NCI-H510A treated with DMSO at 0.1 percent for 48 hours (cell line): ENCODE measurements at places on chromosomes 5 and 9.

DNA sequence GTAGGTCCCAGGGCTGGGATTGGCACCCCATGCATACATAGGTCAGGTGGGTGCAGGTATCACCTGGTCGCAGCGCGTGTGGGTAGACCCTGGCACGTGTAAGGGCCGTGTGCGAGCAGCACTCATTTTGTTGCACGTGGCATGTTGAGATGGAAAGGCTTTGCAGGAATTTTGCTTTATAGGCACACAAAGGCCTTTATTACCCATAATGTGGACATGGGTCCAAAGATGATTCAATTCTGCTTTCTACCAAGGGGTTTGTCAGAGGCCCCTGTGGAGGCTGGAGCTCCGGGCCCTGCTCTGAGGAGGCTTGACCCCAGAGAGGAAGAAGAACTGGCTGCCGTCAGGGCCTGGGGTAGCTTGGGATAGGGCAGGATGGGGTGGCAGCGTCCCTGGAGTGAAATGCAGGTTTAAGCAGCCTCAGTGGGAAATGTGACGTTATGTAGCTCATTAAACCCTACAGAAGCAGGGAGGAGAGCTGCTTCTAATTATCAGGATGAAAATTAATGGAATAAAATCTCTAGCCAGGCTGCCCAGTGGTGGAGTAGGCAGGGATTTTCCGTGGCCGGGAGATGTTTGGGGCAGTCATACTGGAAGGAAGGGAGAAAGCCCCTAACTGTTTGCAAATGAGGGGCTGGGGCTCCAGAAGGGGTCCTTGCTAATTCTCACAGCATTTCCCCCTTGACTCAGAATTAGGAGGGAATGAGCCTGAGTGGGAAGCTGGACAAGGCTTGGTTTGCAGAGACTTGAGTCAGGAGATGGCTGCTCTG lies 103.3 kb upstream of the PITX1 start:
- DNase-seq, result no peak

GRCh38 chr5:32581010-32581785 lies 4.2 kb upstream of the SUB1 start:
- DNase-seq, result no peak

GRCh38 chr5:99639905-99640304 lies 711.1 kb upstream of the CHD1 start:
- no peak for DNase-seq

DNA sequence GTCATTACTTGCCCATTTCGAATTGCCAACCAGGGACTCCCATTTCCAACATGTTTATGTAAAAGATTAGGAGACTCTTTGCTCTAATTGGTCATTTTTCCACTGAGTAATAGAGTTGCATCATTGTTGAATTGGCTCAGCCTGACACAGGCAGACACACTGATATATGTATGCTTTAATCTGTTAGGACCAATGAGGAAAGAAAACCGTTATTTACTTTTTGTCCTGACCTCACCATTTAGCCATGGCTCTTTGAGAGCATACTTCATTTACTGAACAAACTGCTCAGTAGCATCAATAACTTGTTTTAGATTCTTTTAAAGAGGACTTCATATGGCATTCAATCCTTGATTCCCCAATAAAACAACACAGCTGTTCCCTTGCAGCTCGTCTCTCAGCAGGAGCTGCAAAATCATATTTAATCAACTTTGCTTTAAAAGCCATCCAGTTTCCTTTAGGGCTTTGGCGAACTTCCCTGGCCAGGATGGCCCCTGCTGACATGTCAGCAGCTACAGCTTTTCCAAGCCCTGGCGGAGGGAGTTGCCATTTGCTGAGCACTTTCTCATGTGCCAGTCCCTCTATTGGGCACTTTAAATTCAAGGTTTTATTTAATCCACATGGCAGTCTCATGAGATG lies 251.5 kb upstream of the TNC start:
- DNase-seq, result peak; percentile 16

GRCh38 chr9:83405759-83406158 lies 132.4 kb downstream of the FRMD3 start:
- no peak for DNase-seq

- no peak for DNase-seq
These were observed 66.0 kb upstream of the SIMC1 start for GRCh38 chr5:176172246-176172645.

DNA sequence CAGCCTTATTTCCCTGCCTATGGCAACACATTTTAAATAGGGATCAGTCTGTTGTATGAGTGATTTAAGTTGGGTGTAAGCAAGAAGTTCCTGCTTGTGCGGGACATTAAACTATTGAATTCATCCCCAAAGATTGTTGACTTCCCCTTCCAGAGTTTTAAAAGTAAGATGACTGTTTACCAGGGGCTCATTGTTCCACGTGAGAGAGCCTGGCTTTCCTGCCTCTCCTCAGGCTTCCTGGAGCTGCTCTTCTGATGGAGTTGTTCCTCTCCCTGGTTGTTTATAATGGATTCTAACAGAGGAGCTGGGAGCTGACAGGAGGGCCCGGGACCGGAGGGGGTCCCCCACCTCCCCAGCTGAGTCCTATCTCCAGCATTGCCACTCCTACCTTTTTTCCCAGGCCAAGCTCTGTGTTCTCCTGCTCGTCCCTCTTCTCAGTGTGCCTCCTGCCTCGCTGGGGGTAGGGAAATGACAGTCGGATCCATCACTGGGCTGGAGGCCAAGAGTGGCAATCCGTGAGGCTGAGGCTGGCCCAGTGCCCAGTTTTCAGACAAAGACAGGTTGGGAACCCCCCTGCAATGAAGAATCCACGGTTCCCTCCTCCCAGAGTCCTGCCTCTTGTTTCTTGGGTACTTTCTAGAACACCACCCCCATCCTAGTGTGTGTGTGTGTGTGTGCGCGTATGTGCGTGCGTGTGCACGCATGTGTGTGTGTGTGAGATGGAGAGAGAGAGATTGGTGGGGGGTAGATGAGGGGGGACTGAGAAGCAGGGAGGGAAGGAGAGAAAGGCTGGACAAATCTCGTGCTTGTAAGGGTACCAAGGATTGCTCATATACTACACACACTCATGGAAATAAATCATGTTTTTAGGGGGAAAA lies 123.7 kb upstream of the NFIB start:
- peak; percentile 67 for DNase-seq

- DNase-seq, result no peak
These were observed 8.1 kb downstream of the SETD9 start for GRCh38 chr5:56917534-56917933.

DNA sequence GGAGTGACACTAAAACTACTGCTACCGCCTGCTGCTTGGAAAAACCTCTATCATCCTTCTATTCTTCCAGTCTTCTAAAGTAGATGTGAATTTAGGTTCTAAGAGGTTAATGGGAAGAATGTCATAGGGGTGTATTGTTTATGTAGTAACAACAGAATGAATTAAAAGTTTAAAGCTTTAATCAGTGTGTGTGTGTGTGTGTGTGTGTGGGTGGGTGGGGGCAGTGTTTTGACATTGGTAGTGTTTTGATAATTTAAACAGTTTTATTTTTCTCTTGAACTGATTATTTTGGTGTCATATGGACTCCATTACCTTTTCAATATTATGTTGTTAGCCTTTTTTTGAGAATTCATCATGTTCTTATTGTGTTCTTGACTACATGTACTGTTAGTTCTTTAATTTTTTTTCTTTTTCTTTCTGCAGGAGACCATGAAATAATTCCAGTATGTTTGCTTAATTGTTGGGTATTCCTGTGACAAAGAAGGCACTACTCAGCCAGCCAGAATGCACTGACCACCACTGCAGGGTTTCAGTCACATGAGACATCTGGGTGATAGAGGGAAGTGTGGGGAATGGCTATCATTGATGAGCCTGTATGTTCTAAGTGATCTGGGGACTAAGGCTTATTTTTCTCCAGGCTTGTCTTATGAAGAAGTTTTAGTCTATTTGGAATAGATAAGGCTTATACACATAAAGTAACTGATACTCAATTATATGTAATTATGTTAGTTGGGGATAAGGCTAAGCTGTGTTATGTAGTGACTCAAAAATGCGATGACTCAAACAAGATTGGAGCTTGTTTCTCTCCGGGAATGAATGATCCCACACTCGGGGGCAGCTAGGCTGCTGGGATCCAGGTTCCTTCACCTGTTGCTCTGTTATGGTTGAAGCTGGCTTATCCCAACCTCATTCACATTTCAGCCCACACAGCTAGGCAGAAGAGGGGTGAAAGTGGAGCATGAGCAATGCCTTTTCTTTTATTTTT lies 50.2 kb upstream of the ACTBL2 start:
- DNase-seq, result no peak

- peak; percentile 71 for DNase-seq
These were observed 30.5 kb downstream of the TRIO start for GRCh38 chr5:14173377-14174229.

- no peak for DNase-seq
These were observed 69.0 kb downstream of the ADAMTS16 start for GRCh38 chr5:5209089-5209488.

DNA sequence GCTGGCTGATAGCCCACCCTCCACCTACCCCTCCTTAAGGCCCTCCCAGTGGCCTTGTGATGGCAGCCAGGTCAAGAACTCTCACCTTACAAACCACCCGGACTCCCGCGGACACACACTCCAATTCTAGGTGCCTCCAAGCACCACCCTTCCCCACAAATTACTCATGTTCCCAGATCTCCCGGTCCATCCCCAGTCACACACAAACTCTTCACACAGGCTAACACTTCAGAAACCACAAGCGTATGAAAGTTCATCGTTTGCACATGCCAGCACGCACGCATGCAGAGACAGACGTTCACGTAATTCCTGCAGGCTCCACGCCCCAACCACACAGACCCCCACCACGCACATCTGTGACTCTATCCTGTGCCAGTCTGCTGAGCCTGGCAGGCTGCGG lies 18.0 kb downstream of the NR5A1 start:
- DNase-seq, result no peak

DNA sequence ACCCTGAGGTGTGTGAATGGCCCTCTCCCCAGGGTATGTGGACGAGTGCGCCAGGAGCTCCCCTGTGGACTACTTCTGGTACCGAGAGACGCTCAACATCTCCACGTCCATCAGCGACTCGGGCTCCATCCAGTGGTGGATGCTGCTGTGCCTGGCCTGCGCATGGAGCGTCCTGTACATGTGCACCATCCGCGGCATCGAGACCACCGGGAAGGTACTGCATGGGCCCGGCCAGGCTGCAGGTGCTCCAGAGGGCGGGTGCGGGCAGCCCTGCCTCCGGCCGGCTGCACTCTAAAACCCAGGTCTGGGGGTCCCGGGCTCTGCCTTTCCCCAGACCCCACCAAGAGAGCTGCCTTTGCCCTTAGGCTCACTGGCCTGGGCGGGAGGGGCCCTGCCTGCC lies 10.9 kb downstream of the SLC6A19 start:
- DNase-seq, result no peak

- DNase-seq, result no peak
These were observed 435.8 kb downstream of the CTNND2 start for GRCh38 chr5:11468334-11469039.

DNA sequence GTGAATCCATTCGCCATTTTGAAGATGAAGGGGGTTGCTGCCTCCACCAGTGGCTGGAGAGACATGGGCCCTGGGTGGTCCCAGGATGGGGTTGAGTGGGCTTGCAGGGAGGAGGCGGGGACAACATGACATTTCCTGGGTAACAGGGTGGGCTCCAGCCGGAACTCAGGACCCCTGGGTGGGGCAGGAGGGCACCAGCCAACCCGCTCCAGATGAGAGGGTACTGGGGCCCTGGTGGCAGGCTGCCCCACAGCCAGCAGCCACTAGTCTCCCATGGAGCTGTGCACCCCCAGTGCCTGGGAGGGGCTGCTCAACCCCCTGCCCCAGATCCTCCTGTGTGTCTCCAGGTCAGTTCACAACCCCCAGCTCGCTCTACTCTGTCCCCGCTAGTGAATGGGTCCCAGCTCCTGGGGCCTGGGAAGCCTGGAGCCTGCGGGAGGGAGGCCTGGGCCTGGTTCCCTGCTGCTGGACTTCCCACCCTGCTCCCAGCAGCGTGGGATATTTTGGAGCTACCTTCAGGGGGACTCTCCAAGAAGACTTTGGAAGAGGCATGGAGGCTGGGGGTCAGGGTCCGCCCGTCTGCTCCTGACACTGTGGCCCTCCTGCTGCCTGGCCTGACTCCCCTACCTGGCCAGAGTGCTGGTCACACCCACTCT lies 55.9 kb downstream of the AHRR start:
- DNase-seq, result no peak

- no peak for DNase-seq
These were observed 344.3 kb downstream of the GADD45G start for GRCh38 chr9:89949111-89949510.

DNA sequence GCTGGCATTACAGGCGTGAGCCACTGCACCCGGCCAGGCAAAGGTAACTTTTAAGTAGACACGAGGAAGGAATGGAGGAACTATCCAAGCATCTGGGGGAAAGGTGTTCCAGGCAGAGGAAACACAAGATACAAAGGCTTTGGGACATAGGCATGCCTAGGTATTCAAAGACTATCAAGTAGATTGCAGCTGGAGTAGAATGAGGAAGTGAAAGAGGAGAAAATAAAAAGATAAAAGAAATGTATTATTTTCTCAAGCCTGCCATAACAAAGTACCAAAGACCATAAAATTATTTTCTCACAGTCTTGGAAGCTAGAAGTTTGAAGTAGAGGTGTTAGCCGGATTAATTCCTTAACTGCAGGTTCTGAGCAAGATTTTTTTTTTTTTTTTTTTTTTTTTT lies 39.9 kb upstream of the GRIN3A start:
- no peak for DNase-seq
